Suppressor macrophage (primary cell): ENCODE measurements at places on chromosomes 11 and 22.

GRCh38 chr22:45832180-45832579 lies 144.8 kb downstream of the WNT7B start:
- no peak for DNase-seq

- DNase-seq: no peak
These were observed 46.2 kb downstream of the C11orf71 start for GRCh38 chr11:114354076-114354475.

DNA sequence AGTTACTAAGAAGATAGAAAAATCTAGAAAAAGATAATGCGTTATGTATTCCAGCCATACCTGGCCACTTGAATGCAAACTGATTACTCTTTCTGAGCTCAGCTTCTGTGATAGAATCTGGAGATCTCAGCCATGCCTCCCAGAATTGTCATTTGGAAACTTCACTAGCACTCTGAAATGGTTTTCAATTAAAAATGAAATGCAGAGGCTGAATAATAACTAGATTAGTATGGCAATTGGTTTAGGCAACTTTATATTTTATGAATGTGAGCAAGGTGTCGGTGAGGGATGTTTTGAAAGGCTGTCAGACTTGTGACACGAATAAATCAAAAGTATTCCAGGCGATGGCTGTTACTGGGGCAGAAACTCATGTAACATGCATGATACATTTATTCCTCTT lies 128.8 kb upstream of the SORL1-AS1 start:
- no peak for DNase-seq

- no peak for DNase-seq
These were observed 2.8 kb downstream of the PDXP start for GRCh38 chr22:37661160-37661924.

DNA sequence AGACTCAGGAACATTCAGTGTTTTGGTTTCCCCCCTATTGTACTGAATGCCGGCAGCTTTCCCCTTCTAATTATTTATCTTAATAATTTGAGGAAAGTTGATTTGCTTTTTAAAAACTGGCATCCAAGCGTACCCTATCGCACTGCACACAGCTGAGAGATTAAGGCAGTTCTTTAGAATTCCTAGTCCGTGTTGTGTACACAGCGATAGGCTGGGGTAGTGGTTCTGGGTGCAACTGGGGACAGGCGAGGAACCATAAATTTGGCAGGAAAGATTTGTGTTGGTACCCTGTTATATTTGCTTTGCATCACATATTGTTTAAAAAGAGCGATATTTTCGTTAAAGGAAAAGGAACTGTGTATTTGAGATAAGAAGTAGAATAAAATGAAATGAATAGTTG lies 39.2 kb downstream of the PTPRJ start:
- DNase-seq: no peak

DNA sequence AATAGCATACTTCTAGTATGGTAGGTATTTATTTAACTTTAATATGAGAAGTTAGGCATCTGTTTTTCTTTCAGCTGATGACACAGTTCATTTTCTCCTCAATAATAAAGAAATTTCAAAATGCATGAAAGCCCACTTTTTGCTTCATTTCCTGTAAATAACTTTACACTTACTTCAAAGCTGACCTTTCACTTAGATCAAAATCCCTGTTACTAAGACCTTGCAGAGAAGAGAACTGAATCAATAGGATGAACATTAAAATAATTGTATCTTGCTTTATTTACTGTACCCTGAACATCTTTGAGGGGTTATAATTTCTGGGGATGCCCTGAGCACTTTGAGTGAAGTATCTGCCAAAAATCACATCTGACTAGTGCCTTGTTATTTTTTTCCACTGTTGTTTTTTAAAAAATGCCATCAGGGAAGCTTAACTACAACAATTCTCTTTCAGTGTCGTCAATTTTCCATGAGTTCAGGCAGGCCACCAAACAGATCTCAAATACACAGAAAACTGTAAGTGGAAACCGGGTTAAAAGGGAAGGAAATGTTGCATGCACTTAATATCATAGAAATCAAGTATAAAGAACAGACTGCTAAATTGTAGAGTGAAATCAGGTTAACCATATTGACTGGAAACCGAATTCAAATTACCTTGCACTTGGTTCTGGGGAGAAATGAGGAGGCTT lies 206.2 kb downstream of the MAML2 start:
- no peak for DNase-seq

- DNase-seq: peak; percentile 48
These were observed 33.3 kb upstream of the NNMT start for GRCh38 chr11:114262681-114263512.

- peak; percentile 100 for DNase-seq
These were observed at the start of gene PICALM for GRCh38 chr11:86068951-86069407. PICALM (minus strand) TSS chr11:86069084; CDS start chr11:86068780, 304 bp downstream.

DNA sequence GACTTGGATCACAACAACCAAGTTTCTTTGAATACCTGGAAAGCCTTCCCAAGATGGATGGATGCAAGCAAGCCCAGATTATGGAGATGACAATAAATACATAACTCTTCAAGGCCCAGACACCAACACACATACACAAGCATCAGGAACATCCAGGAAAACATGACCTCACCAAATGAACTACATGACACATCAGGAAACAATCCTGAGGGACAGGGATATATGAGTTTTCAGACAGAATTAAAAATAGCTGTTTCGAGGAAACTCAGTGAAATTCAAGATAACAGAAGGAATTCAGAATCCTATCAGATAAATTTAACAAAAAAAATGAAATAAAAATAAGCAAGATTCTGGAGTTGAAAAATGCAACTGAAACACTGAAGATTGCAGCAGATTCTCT lies 659.4 kb downstream of the METTL15 start:
- DNase-seq: no peak

- no peak for DNase-seq
These were observed 53.7 kb downstream of the SGSM3 start for GRCh38 chr22:40423882-40424640.

- no peak for DNase-seq
These were observed 33.3 kb downstream of the RBFOX2 start for GRCh38 chr22:35995348-35995747.

DNA sequence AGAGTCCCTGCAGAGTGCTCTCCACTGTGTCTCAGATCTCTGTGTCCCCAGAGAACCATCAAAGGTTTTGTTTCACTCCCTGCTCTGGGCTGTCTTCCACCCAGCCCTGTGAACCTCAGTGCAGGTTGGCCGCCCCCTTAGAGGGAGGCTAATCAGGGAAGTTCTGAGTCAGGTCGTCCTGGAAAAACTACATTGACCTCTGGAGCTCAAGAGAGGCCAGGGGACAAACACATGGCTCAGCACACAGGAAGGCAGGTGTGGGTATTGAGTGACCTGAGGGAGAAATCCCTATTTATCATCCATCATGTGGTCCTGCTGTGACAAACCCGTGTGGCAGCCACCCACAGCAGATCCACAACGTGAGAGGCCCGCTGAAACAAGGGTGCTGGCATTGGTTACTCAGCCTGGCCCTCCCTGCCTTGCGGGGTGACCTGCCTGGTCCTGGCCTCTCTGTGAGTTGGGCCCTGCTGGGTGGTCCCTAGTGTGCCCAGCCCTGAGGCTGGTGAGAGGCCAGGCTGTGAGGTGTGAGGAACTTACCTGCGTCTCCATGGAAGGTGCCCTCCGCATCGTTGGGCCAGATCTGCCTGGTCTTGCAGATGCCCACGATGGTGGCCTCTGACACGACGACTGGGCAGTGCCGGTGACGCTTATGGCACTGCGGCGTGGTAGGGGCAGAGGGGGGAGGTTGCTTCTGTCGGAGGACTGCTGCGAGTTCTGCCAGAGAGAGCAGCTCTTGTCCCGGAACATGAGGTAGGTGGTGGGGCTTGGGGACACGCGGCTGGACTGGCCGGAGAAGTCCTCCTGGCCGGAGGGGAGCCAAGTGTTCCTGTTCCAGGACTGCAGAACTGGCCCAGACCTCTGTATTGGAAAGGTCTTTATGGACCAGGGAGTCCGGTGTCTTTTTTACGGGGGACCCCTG lies 669 bp upstream of the BCR start:
- no peak for DNase-seq

DNA sequence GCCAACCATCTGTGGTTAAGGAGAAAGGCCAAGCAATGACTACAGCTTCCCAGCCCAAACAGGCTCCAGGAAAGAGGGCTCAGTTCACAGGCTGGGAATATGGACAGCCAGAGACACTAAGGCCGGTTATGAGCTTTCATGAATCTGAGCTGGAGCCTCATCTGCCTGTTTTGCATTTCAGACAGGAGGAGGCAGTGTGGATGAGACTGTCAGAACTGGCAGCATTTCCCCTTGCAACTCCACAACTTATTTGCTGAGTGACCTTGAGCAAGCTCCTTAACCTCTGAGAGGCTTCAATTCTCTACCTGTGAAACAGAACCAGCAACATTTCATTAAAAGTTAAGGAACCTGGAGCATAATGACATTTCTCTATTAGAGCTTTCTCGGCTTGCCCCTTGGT lies 264.0 kb downstream of the ETS1 start:
- DNase-seq: peak; percentile 27

DNA sequence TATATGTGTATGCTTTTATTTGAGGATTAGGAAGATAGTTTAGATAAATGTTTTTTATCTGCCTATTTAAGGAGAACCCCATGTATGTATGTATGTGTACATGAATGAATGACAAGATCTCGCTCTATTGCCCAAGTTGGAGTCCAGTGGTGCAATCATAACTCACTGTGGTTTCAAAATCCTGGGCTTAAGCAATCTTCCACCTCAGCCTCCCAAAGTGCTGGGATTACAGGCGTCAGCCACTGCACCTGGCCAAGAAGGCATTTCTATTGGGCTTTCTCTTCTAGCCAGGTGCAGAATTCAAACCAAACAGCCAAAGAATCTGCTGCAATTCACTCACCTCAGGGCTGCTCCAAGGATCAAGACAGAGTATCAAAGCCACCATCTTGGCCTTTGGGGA lies 25.5 kb upstream of the DGKZ start:
- peak; percentile 74 for DNase-seq

- DNase-seq: no peak
These were observed 36.4 kb upstream of the CWF19L2 start for GRCh38 chr11:107494055-107494454.

- DNase-seq: no peak
These were observed 125.5 kb upstream of the NECTIN1 start for GRCh38 chr11:119854521-119854920.

GRCh38 chr11:73229321-73229895 lies 11.3 kb downstream of the P2RY2 start:
- DNase-seq: no peak

DNA sequence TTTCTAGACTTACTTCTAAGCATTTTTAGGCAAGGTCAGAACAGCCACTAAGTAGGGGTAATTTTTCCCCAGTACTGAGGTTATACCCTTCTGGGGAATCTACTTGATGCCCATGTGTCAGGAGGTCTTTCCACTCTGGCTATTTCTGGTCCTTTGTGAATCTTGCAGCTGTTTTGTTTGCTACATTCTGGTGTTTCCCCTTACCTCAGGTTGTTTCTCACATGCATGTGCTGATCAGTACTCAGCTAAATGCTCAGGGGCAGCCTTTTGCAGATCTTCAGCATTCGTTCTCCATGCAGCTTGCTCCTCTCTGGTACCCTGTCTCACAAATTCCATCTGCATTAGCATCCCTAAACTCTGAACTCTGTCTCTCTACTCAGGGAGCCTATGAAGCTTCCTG lies 303.6 kb downstream of the SOX6 start:
- DNase-seq: no peak

DNA sequence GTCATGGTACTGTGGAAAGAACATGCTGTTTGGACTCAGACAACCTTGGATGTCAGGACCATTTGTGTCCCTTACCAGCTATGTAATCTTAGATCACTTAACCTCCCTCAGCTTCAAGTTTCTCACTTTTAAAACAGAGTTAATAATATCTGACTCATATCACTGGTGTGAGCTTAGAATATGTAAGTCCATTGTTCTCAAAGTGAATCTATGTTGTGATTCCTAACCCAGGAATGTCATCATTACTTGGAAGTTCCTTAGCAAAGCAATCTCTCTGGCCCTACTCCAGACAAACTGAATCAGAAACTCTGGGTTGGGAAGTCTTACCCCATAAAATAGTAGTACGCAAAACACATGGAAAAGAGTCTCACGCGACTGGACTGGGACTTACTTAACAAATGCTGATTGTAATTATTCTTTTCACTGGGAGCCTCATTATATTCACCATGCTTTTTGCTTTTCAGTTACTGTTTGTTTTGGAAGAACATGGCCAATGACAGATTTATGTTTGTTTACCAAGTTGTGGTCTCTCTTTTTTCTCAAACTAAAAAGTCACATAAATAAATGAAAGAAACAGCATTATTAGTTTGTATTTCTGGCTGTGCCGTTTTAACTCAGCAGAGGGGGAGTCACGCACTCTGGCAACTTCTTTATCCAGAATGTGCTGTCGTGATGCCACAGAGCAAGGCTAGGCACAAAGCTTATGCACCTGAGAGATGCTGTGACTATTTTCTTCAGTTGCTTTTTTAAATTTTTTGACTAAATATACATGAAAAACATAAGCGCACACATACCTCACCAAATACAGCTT lies 217.7 kb upstream of the CTSC start:
- no peak for DNase-seq

- DNase-seq: no peak
These were observed 120.5 kb downstream of the HIPK3 start for GRCh38 chr11:33377412-33378370.

DNA sequence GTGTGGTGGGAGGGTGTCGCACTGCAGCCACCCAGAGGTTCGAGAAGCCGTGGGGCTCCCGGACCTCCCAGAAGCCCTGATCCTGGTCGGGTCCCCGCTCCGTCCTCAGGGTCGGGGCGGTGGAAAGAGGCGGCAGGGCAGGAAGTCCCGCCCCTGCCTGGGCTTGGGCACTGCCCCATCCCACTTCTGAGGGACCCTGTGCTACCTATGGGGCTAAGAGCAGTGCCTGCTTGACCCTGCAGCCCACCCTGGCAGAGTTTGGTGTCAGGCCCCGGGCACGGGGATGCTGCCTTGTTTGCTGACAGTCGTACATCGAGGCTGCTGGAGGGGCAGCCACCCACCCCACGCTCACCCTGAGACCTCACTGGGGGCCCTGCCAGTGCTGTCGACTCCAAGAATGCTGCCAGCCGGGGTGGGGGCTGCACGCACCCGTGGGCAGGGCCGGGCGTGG lies 19.4 kb downstream of the RNH1 start:
- no peak for DNase-seq

DNA sequence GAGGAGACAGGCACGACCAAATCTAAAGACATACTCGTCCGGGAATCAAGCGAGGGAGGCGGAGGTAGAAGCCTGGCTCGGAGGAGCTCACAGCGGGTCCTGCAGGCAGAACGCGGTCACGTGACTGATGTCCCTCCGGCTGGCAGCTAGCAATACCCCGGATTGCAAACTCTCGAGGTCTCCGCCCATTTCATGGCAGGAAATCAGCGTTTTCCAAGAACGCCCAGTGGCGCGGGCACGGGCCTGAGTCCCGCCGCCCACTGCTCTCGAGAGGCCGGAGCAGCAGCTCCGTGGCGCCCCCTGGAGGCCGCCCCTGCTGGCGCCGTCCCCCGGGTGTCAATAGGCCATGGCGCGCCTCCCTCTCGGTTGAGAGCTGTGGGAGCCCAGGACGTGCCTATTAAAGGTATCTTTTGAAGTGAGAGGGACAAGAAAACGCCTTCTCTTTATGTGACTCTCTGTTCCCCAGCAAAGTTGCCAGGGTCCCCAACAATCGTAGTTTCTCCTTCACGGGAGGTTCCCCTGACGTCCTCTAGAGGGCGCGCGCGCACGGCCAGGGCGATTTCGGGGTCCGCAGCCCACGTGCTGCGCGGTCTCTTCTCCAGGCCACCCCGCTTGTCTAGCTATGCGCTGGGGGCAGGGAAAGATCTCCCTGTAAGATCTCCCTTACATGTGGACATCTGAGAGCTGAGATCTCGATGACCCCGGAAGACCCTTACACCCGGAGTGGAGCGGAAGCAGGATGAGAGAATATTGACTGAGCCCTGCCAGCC lies 37.3 kb upstream of the RBFOX2 start:
- peak; percentile 90 for DNase-seq
